ENCODE measurements at places on chromosomes 11 and 22.
A peak's percentile ranks its signal among the peaks of the same experiment; 100 is the strongest.

DNA sequence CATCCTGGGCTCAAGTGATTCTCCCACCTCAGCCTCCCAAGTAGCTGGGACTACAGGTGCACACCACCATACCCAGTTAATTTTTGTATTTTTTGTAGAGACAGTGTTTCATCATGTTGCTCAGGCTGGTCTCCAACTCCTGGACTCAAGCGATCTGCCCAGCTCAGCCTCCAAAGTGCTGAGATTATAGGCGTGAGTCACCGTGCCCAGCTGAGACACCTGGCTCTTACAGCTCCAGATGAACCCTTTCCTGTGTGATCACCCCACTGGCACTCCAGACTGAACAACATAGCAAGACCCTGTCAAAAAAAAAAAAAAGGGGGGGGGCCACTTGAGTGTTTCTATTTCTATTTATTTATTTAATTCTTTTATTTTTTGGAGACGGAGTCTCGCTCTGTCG, 1.0 kb upstream of the ADSL start:
- no peak for DNase-seq

DNA sequence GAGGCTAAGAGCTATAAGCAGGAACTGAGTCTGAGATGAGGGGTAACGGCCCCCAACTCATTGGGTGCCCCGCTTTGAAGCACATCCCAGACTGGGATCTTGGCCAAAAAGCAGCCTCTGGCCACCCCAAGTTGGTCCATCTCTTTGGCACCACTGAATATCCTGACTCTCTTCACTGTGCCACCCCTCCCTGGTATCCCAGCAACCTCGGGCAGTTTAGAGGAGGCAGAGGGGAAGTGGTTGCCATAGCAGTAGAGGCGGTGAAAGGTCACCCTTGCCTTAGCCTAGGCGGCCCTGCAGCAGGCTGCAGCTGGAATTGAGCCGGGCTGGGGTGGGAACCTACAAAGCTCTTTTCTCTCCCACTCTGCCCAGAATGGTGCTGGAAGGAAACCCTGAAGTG, 1.1 kb downstream of the PELI3 start:
- no peak for DNase-seq

GRCh38 chr11:61364012-61364675, 2.0 kb downstream of the TMEM138 start:
- no peak for DNase-seq

GRCh38 chr22:26448334-26448733, 19.3 kb downstream of the ASPHD2 start:
- no peak for DNase-seq

GRCh38 chr22:46176508-46177003, 26.2 kb downstream of the PPARA start:
- DNase-seq: no peak

- no peak for DNase-seq
Observed at GRCh38 chr22:46026899-46027210, 49.9 kb upstream of the WNT7B start.

DNA sequence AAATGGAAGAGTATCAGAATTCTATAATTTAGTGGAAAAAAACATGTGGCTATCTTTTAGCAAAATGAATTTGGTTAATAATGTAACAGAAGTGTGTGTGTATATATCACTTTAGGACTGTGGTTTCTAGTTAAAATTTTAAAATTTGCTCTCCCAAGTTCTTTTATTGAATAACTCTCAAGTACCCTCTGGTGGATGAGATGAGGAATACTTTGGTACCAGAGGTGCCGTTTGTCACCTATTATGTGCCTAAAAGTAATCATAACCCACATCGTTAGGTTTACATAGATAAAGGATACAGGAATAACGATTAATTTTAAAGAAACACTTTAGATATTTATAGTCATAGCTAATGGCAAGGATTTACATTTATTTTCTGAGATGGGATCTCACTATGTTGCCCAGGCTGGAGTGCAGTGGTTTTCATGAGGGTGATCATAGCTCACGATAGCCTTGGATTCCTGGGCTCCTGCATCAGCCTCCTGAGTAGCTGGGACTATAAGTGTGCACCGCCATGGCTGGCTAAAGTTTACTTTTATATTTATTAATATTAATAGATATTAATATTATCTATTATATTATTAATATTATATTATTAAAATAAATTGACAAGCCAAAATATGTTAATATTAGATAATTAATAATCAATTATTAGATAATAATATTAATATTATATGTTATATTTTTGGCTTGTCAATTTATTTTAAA, 66.7 kb upstream of the CAPRIN1 start:
- DNase-seq: no peak

GRCh38 chr11:124877910-124878758, 12.9 kb downstream of the ROBO3 start:
- no peak for DNase-seq

DNA sequence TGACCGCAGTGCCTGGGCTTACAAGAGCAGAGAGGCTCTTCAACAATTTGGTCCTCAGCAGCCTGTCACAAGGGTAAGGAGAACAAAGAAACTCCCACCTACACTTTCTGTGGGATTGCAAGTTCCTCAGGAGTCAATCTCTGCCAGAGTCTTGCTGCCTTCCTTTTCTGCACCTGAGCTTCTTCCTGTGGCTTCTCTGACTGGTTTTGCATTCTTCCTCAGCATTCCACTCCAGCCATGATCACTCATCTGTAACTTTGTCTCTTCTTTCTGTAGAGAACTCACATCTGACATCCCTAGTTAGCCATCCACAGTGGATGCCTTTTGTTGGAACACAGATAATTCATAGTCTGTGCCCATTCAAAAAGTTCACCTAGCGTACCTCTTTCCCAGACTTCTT, 14.2 kb upstream of the OR6A2 start:
- no peak for DNase-seq

DNA sequence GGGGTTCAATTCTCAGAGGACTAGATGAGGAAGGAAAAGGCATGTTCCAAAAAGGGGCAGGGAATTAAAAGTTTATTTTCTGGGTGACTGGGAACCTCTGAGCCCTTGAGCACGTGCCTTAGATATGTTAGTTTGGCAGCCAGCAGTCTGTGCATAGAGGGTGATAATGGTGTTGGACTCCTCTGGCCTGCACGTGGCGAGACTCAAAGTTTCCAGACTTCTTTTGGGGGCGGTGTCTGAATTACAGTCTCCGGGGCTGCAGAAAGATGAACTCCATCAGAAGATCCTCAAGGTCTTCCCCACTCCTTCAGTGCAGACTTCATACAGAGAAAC, 861 bp upstream of the ZNRF3 start:
- no peak for DNase-seq

GRCh38 chr11:60875366-60876167, 8.2 kb downstream of the ZP1 start:
- DNase-seq: no peak

GRCh38 chr11:134517621-134518293, 105.7 kb upstream of the B3GAT1 start:
- no peak for DNase-seq

DNA sequence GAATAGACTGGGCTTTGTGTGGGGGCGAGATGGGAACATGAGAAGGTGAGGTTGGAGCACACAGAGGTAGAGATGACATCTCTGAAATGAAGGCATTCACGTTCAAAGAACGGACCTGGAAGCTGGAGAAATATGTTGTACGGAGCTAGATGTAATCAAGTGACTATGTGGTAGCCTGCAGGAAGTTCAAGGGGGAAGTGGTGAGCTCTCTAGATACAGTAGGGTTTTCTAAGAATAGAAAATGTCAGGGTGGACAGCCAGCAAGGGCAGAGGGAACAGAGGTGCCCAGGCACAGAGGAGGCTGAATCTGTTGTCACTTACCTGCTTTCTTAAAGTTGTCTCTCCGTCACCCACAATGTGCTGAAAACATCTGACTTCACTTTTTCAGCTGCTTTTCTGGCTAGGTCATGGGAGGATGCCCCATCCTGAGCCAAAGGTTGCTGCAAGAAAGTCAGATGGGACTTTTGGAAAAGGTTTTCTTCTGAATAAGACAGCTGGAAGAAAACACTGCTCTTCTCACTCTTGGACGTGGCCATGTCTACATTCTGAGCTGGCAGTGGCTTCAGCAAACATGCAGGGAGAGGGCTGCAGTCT, 171.5 kb upstream of the B3GAT1 start:
- DNase-seq: no peak

- DNase-seq: no peak
Observed at GRCh38 chr11:78497293-78497692, 77.4 kb downstream of the NARS2 start.

DNA sequence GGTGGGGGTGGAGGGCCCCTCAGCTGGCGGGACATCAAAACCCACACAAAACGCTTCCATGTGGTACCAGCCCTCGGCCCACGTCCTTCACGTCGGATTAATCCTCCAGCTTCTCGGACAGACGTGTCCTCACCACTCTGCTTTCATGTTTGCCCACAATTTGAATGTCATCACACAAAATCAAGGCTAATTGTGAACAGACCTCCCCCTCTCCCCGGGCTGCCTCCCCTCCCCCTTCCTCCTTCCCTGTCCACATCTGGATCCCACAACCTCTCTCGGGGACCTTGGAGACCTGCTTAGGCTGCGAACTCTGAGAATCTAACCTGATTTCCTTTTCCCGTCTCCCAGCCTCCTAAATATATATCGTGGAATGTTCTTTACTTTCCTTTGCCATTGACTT, 262.9 kb downstream of the MN1 start:
- DNase-seq: no peak

DNA sequence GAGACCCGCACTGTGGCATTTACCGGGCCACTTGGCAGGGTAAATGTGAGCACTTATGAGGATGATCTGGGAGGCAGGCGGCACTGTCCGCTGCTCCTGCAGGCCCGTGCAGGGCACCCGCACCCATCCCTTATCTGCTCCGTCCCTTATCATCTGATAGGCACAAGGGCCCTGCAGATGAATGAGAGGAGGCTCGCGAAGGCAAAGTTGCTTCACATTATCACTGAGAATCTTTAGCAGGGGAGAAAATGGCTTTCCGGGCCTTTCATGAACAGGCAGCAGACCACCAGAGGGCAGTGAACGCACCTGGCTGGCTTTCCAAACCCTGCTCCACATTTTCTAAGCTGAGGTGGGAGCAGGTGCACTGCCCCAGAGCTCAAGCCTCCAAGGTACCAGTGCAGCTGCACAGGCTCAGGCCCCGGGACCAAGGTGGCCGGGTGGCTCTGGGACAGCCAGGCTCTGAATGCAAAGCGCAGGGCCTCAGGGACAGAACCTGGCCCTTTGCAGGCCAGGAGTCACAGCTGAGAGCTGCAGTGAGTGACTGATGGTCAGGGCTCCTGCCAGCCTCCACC, 165.6 kb downstream of the SHANK2 start:
- no peak for DNase-seq

DNA sequence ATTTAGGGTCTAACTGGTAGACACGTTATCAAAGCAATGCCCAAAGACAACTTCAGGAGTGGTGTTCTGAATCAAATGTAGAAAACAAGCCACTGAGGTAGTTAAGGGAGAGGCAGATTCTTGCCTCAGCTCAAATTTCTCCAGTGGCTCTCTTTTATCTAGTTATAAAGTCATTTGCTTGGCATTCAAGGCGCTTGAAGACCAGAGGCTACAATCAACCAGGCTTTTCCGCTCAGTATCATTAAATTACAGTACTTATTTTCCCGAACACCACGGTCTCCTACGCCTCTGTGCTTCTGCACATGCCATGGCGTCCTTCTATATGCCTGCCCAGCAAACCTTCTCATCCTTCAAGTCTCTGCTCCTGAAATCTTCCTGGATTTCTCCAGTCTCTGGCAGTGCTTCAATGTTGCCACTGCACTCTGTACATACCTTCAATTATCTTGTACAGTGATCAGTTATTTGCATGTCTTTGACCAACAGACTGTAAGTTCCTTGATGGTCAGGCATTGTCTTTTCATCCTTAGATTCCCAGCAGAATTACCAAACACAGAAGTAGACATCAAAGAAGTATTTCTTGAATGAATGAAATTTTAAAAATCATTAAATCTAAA, 1.4 kb downstream of the POGLUT3 start:
- no peak for DNase-seq

DNA sequence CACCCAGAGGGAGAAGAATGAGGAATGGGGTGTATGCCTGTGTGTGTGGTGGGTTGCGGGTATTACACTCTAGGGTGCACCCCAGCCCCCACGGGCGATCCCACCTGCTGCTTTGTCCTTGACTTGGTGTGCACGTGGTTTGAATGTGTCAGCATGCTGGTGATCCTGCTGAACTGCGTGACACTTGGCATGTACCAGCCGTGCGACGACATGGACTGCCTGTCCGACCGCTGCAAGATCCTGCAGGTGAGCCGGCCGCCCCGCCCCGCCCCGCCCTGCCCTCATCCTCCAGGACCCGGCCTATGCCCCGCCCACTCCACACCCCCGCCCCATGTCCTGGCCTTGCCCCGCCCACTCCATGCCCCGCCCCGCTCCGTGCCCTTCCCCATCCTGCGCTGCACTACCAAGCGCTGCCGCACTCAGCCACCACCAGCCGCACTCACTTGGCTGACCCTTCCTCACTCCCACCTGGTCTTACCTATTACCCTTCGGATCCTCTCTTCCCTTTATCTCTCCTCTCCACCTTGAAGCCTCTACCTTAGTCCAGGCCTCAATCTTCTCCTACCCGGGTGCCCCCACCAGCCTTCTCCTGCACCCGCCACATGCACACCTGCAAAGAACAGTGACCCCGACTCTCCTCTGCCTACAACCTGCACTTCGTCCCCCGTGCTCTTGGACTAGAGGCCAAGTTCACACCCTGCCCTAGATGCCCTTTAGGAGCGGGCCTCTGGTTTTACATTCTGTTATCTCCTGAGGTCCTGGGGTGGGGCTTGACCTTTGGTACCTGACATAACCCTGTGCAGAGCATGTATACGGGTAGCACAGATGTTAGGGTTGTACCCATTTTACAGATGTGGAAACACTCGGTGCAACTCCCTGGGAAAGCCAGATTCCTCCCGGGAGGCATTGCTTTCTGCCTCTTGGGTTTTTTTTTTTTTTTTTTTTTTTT, 27.7 kb downstream of the CACNA1I start:
- peak; percentile 33 for DNase-seq

DNA sequence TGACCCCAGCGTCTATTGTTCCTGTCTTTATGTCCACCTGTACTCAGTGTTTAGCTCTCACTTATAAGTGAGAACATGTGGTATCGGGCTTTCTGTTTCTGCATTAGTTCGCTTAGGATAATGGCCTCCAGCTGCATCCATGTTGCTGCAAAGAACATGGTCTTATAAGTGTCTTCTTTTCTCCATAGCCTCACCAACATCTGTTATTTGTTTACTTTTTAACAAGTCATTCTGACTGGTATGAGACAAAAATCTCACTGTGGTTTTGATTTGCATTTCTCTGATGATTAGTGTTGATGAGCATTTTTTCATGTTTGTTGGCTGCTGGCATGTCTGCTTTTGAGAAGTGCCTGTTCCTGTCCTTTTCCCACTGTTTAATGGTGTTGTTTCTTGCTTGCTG, 21.7 kb upstream of the SLN start:
- no peak for DNase-seq

Data from naive B cell (primary cell).